ENCODE measurements at places on chromosomes 1 and 21. TPM values are rescaled to one million over a fixed set of nuclear protein-coding genes. Genes with fewer than 3 reads are reported as not detected.

DNA sequence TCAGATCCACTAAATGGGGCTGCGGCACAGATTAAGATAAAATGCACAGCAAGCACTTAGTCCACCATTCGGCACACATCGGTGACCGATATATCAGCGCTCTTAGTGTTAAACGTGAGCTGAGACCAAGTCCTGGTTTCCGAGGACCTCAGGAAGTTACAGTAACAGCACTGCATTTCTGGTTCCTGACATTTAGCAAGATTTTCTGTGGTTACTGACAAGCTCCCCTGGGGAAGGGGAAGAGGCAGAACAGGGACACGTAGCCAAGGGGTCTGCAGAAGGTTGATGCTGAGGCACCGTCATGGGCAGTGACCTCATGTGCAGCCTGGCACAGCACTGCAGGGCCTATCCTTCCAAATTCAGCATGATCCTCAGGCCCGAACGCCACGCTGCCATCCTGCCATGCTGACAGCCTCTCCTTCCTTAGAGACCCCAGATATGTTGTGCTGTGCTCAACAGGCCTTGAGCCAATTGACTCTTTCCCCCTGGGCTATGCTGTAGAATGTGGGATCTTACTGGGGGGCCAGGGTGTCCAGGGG is 13.4 kb upstream of the PEF1 start:
- DNase-seq: no peak

- no peak for DNase-seq
Measured at GRCh38 chr1:2617971-2618470, 14.8 kb downstream of the MMEL1 start.

GRCh38 chr1:10965546-10966226 is 46.8 kb upstream of the TARDBP start:
- peak; percentile 63 for DNase-seq

DNA sequence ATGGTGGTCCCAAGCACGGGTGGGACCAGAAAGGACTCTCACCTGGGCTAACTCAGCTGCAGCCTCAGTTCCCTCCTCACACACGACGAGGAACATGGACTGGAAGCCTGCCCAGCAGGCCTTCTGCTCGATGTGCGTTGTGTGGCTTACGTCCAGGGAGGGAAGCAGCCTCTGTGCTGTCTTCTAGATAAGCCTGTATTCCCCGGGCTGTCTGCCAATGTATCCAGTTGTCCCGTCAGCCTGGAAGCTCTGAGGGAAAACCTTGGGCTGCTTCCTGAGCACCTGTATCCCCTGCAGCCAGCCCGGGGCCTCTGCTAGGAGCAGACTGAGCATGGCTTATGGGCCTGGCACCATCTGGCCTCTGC is 10.5 kb downstream of the PCSK9 start:
- DNase-seq: peak; percentile 60

DNA sequence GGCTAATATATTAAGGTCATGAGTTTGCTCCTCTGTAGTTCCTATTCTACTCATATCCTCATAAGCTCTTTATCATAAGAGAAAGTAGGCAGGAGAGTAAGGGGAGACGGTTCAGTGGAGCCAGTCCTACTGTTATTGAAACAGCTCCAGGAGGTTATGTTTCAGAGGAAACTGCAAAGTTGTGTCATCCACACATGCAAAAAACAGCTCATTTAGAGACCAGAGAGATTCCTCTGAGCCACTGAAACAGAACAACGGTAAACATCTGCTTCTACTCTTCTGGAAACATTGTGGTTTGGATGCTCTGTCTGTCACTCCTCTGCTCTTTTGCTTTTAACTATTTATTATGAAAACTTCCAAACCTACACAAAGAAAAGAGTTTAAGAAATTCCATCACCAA is 66.3 kb upstream of the PPP2R5A start:
- no peak for DNase-seq

GRCh38 chr1:178161516-178161915 is 67.6 kb downstream of the RASAL2 start:
- DNase-seq: no peak

- DNase-seq: no peak
Measured at GRCh38 chr1:162353702-162354101, 23.0 kb downstream of the SPATA46 start.

GRCh38 chr1:86085741-86086409 is 70.7 kb downstream of the COL24A1 start:
- DNase-seq: no peak

DNA sequence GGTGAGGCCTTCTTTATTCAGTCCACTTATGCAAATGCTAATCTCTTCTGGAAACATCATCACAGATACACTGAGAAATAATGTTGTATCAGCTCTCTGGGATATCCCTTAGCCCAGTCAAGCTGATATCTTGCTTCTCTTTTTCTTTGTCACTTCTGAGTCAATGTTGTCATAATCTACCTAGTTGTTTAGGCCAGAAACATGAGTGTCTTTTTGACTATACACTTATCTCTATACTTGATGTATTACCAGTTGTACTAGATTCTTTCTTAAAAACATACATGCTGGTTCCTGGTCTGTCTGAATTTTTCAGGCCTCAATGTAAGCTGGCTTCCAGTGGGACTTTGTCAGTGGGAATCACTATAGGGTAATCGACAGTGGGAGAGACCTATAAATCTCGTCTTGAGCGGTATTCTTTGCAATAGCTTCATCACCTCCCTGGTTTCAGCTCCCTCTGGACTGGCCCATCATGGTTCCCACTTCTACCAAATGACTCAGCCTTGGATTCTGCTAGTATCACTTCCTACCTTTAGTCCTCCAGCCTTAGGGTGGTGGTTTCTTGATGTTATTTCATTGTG is 135.2 kb upstream of the CYYR1 start:
- no peak for DNase-seq

DNA sequence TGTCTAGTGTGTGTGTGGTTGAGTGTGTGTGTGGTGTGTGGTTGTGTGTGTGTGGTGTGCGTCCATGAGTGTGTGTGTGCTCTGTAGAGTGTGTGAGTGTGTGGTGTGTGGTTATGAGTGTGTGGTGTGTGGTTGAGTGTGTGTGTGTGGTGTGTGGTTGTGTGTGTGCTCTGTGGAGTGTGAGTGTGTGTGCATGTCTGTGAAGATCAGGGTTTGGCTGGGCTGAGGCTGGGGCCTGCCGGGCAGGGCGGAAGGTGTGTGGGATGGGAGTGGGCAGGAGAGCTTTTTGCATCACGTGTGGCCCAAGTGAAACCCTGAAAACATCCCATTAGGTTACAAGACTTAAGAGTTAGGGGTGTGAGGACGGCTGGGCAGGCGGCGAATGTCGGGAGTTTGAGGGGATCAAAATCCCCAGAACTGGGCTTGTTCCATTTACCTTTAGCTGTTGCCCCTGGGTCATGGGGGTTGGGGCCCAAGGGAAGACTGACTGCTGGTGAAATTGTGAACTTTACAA is 2.9 kb upstream of the FCMR start:
- no peak for DNase-seq

DNA sequence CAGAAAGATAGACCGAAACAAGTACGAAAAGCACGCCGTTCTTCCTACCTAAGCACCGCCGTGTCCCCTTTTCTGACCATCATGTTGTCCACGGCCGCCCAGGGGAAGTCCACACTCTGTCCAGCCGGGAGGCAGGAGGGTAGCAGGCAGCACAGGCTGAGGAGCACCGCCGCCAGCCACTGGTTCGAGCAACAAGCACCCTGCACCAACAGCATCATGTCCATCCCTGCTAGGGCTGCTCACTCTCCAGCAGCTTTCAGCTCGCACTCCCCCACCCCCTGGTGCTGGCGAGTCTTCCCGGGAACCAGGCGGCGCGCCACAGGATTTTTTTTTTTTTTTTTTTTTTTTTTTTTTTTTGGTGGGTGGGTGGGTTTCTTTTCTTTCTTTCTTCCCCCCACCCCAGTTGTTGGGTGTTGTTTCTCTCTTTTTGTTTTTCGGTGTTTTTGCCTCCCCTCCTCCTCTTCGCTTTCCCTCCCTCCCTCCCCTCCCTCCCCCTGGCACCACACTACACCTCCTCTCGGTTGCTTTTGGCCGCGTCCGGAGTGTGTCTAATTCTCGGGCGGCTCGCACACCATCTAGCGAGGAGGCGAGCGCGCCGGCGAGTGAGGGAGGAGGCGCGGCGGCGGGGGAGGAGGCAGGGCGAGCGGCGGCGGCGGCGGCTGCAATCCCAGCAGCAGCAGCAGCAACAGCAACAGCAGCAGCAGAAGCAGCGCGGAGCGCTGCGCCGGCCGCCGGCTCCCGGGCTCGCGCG is at the start of gene NEGR1:
NEGR1 (minus strand) TSS at position 269 of the 751 bp plus-strand sequence.
- DNase-seq: peak; percentile 94

GRCh38 chr1:156090840-156091188 is 8.5 kb upstream of the MEX3A start:
- peak; percentile 89 for DNase-seq

GRCh38 chr1:29576510-29576909 is 340.2 kb downstream of the PTPRU start:
- DNase-seq: no peak

- no peak for DNase-seq
Measured at GRCh38 chr1:47842228-47842919, 154.8 kb downstream of the TRABD2B start.

DNA sequence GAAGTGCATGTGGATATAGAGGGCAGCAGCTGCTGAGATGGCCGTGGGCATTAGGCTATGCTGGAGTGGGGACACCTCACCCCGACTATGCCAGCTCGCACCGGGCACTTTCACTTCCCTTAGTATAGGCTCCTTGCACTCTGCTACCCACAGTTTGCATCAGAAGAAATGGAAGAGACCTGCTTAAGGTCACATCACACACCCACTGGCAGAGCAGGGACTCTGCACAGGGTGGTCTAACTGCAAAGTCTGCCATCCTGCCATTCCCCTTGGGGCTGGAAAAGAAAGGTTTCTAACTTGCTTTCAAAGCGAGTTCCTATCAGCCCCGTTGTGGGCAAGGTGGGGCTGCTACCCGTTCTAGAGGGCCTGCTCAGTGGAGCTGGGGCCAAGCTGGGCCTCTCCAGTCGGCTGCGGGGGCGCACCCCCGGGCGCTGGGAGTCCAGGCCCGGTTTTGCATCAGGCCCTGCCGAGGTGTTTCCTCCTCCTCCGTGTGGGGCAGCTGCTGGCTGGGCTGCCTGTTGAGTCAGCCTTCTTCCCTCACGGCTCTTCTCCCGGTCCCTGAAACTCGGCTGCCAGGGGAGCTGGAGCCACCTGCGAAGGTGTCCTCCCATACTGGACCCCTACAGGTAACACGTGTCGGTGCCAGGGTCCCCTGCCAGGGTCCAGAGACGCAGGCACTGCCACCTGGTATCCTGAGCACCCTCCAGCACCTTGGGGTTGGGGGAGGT is at the start of gene SYTL1:
SYTL1 (plus strand) TSS at position 498 of the 728 bp plus-strand sequence. CDS start 3,313 bp downstream, outside the sequence.
- no peak for DNase-seq

DNA sequence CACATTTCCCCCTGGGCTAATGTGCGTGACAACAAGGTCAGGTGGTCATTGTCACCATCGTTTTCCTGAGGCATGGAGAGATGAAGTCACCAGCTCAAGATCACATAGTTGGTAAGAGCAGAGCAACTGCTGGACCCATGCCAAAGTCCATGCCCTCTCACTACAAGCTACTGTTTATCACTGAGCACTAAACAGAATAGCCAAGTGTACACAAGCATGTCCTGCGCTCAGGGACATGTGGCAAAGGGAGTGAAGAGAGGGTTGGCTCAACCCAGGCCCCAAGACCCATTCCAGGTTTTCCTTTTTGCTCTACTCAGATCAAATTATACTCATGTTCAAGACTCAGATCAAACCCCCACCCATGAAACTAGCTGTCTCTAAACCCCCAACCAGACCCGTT is 20.8 kb downstream of the LRRC52 start:
- DNase-seq: peak; percentile 54

GRCh38 chr1:17199267-17200044 is 5.5 kb upstream of the PADI1 start:
- no peak for DNase-seq

DNA sequence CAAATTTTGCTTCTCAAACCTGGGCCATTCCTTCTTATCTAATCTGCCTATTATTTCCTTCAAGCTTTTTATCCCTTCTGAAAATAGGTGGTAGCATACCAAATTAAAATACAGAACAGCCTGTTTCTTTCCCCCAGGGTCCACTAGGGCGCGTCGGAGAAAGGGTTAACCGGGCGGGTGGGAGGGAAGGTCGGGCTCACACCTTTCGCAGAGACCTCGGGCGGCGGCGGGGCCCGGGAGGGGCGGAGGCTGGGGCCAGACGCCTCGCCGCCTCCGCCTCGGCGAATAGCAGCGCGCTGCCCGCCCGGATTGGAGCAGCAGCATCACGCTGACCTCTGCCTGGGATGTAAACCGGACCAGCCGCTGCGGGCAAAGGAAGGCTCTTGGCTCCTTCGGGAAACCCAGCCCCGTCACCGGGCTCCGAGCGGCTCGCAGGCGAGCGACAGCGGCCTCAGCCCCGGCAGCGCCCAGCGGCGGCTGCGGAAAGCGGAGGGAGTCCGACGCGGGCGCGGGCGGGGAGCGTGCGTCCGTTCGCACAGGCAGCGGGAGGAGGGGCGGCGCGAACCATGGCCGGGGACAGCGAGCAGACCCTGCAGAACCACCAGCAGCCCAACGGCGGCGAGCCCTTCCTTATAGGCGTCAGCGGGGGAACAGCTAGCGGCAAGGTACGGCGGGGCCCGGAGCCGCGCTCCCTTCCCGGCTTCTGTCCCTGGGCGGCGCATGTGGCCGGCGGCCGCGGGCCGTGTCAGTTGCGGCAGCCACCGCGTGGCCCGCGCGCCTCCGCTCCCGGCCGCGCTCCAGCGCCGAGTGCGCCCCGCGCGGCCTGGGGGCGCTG is at the start of gene UCK2:
UCK2 (plus strand) TSS at position 347 of the 835 bp plus-strand sequence; CDS start at position 567, 220 bp downstream.
- peak; percentile 86 for DNase-seq

DNA sequence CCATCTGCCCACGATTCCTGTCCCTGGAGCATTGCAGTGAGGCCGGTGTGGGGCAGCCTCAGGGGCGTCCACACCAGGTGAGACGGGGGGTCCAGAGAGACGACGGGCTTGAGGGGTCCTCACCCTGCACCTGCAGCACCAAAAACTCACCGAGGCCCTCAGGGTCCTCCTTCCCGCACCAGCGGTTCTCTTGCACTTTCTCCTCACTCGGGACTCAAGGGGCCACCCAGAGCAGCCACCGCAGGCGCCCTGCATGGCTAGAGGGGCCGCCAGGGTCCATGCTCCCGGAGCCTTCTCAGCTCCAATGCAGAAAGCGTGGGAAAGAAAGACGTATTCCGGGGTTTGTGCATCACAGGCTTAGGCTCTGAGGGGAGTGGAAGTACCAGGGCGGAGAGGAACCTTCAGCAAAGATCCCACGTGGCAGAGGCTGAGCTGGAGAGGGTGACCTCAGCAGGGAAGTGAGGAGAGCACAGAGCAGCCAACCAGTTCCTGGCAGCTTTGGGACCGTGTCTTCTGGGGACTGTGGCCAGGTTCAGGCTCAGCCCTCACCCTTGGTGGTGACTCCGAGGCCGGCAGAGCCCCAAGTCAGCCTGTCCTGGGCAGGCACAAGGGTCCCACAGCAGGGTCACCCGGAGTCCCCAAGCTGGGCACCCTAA is 19.5 kb upstream of the COL6A2 start:
- DNase-seq: no peak

- no peak for DNase-seq
Measured at GRCh38 chr21:39802217-39802616, 57.2 kb downstream of the IGSF5 start.

- no peak for DNase-seq
Measured at GRCh38 chr1:34681480-34682451, 73.1 kb upstream of the GJB5 start.

SELE gene
- 0.92 TPM for total RNA-seq

LRRC39 gene
- total RNA-seq: 209 TPM

CELA2A gene
- total RNA-seq: not detected

EPS15 gene
- total RNA-seq: 71.6 TPM

ACOT11 gene
- 48.9 TPM for total RNA-seq

Measured in left ventricle myocardium superior (tissue), 1 donor.